Muscle of arm (tissue), 14 donors: ENCODE measurements at places on chromosomes 1 and 21.

DNA sequence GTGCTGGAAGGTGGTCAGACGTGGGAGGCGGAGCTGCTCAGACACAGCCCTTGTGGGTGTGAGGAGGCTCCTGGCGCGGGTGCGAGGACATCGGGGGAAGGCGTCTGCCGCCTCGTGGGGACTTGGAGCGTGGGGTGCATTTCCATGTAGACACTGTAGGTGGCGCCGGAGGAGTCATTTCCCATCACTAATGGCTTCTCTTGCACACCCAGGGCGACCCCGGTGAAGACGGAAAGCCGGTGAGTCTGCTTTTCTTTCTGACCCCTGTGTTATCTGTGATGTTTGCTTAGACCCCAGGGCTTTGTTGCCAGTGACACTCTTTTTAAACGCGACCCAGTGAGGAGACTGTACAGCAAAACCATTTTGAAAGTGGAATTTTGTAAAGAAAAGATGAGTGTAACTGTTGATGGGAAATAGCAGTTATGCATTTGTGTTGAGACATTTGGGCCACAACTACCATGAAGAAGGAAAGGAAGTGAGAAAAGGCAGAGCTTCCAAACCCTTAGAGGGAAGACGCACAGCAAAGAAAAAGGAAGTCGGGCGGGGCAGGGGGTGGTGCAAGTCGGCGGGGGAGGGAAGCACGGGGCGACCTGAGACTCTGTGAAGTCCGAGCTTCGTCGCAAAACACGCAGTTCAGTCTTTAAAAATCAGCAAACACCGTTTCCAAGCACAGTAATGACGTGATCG, 64.0 kb downstream of the SLC19A1 start:
- DNase-seq = peak; percentile 73

DNA sequence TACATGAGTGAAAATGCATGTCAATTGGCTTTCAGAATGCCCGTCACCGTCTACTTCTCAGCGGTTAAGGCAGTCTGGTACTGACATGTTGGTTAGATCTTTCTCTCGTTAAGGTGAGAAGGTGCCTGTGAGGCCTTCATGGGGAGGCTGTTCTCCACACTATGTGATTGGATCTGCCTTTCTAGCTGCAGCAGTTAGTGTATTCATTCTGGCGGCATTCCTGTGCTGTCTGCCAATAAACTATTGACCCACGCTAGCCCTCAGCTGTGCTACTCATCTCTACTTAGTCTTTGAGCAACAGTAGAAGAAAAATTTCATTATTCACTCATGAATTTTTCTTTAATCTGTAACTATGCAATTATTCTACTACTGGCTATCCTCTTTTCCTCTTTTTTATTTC, 32.0 kb downstream of the CCSAP start:
- peak; percentile 55 for DNase-seq

- no peak for DNase-seq
Observed at GRCh38 chr1:214165850-214166374, 115.0 kb upstream of the SMYD2 start.

DNA sequence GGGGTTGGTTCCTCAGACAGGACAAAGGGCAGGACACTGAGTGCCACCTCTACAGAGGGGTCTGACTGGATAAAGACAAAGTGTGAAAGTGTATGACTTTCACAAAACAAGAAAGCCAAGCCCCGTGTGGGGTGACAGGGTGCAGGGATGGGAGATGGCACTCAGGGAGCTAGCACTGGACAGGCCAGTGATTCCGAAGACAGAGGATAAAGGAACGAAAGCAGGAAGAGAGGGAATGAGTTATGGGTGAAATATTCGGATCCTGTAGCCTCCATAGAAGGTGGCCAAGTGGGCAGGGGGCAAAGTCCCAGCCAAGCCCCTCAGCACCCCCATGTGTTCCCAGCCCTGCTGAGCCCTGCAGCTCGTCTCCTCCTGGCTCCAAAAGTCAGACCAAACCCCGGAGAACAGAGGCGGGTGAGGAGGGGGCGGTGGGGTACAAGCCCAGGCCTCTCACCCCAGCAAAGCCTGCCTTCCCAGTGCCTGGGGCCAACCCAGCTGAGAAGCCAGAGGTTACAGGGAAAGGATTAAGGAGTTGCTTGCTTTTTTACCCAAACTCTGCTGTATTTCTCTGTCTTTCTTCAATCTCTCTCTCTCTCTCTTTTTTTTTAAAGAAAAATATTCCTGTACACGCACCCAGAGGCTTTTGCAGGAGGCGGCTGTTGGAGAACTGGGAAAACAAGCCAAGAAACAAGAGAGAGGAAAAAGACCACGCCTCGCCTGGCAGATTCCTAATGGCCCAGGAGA, 14.0 kb upstream of the WASF2 start:
- peak; percentile 94 for DNase-seq

GRCh38 chr1:184574588-184574987, 180.1 kb downstream of the EDEM3 start:
- no peak for DNase-seq

DNA sequence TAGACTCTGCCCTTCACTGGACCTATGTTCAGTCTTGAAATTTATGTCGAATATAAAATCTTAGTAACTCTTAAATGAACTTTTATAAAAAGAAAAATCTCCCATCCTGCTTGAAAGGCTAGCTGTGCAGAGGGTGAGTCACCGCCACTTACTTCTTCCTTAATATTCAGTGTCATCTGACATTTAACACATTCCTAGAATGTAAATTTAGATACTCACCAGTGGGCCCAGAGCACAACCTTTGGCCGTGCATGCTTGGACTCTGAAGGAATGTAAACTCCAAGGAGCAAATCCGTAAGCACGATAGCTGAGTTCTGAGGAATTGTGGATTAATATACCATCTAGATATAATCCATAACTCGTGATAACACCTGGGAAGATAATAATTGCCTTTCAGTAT, 403.3 kb downstream of the KCTD3 start:
- no peak for DNase-seq
